Posterior vena cava (tissue), 2 donors: ENCODE measurements at places on chromosomes 5 and 9. TPM values are rescaled to one million over a fixed set of nuclear protein-coding genes. Genes with fewer than 3 reads are reported as not detected.

DNA sequence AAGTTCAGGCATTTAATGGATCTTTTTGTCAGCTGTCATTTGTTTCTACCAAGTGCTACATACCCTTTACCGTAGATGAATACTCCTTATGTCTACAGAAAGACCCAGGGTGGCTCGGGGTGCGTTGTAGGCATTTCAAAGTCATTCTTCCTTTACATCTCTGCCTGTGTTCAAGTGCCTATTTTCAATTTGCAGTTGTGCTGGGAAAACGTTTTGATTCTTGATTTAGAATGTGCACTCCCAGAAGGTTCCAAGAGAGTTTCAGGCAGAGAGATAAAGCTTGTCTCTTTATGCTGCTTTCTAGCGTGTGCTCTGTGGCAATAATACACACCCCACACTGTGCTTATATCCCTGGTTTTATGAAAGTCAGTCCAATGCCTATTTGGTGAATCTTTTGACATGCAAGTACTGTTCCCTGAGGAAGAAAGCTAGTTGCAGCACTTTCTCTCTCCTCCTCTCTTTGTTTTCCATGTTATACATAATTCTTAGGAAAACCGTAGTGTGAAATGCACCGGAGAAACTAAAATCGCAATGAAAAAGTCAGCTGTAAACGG, 828.1 kb upstream of the ZNF608 start:
- DNase-seq = no peak

GRCh38 chr5:64587370-64587769, 81.6 kb downstream of the RGS7BP start:
- DNase-seq = no peak

- DNase-seq = no peak
Measured at GRCh38 chr9:82331079-82331478, 342.5 kb downstream of the SPATA31D1 start.

- no peak for DNase-seq
Measured at GRCh38 chr5:167317884-167318283, 973.6 kb upstream of the WWC1 start.

DNA sequence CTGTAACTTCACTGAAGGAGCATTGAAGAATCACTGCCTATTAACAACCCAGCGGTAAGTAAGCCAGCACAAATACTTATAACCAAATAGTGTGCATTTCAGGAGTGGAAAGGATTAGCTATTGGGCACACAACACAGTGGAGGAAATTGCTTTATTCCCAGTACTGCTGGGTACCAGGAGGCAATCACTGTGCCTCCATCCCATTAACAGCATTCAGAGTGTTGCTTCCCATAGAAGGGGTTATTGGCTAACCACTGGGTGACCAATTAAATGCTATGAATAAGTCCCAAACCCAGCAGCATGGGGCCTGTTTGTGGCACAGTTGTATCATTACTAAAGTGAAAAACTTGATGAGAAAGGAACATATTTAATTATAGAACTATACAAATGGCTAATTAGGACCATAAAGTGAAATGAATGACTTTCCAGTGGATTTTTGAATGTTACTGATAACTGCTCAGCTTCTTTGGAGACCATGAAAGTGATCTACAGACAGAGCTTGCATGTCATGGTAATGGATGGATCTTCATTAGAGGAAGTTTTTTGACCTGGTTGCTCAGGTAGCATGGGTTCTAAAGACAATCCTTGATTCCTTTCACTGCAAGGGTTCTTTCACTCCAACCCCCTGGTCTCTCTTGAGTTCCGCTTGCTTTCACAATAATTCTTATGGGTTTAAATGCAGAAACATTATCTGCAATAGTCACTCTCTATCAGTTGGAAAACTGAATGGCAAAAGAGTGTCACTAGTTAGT, 413.3 kb upstream of the RORB start:
- no peak for DNase-seq

- no peak for DNase-seq
Measured at GRCh38 chr9:76643399-76644117, 120.7 kb upstream of the PCA3 start.

The ARSK gene
- total RNA-seq = 4.6 TPM

The CCDC180 gene
- 3.2 TPM for total RNA-seq

The TMC1 gene
- 1.00 TPM for total RNA-seq
